ENCODE measurements at places on chromosomes 7 and 10.

- no peak for DNase-seq
Observed at GRCh38 chr7:158689488-158689887, 15.1 kb downstream of the NCAPG2 start.

DNA sequence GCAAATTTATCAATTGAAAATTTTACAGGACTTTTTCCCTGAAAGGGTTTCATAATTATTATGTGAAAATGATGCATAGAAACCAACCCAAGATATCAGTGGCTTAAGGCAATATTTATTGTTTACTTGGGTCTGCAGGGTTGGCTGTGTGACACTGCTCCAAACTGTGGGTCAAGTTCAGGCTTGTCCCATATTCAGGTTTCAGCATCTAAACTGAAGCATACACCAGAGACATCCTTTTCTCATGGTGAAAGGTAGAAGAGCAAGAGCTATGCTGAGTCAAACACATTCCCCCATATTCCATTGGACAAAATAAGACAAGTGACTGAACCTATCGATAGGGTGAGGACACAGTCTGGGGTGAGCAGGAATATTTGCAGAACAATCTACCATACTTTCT is 110.9 kb downstream of the MAPK8 start:
- no peak for DNase-seq

DNA sequence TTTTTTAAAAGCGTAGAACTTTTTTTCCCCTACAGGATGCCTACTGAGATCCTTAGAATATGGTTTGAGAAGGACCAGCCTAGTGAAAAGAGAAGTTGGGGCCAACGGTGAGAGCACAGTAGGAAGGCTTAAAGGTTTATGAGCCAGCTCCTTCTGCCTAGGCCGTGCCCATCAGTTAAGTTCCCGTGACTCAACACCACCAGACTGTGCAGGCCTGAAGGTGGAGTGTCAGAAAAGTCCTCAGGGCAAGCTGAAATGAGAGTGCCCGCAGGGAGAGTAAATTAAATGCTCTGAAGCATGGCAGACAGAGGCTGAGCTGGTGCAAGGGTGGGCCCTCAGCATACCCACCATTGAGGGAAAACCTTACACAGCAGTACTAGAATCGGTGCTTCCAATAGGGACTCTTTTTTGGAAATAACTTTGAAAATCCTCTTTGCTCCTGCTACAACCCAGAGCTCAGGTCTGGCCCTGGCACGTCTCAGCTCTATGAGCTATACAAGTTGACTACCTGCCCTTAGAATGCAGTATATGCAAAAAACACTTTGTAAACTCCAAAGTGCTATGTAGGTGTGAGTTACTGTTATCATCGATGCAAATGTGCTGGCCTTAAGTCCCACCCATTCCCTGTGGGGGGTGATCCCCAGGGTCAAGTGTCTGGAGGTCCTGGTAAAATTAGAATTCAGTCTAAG is 15.2 kb upstream of the C10orf67 start:
- no peak for DNase-seq

DNA sequence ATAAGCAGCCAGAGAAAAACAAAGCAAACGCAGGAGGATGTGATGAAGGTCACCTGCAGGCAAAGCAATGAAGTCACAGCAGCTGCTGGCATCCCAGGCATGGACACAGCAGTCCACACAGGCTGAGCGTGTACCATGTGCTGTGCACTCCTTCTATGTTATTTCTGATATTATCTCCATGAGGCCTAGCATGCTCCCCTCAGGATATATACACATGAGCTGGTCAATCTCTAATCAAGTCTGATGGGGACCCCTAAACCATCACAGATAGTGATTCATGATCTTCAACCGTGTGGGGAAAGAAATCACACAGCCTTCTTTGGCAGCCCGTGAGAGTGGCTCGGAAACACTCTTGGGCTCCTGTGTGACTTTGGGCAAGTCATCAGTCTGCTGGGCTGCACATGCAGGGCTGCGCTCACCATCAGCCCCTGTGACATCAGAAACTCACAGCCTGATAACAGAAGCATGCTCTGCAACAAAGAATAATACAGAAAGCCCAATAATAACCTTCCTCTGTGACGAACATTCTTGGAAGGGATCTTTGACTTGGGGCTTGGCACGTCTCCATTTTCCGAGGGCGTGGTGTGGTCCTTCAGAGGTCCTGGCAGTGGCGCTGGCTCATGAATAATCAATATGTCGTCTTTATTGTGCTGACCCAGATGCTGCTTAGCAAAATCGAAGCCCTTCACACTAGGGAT is 83.0 kb upstream of the ATP6V0A4 start:
- DNase-seq = no peak

DNA sequence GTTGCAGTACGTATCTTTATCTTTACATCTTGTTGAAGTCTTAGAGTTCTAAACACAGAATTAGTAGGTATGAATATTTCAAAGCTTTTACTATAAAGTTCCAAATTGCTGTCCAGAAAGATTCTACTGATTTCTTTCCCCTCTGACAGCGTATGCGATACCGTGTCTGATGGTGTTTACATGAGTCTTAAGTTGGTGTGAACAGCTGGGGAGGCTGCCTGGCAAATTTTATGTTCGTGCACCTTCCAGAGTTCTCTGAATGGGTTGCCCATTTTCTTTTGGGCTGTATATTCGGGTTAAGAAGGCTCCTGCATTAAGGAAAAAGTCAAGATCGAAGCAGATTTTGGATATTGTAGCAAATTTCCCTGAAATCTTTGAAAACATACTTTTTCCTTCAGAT is 8.3 kb downstream of the MDH2 start:
- DNase-seq = no peak

DNA sequence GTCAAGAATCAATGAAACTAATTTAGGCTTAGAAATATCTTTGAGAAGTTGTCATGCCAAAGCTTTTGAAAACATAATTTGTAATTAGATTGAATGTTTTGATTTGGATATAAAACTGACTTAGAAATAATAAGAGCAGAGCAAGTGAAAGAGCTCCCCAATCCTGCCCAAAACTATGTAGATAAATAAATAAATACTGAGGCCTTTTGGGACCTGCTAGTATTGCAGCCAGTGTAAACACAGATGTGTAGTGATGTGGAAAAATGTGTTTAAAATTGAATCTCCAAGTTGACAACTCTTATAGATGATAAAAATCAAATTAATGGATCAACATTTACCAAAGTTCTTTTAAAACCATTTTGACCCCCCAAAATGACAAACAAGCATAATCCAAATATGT is 896.1 kb downstream of the CNTNAP2 start:
- DNase-seq = no peak
